Amniotic stem cell (primary cell): ENCODE measurements at places on chromosomes 1 and 21.

GRCh38 chr1:169107603-169108208, 1.2 kb downstream of the ATP1B1 start:
- no peak for DNase-seq

- no peak for DNase-seq
These were observed 38.7 kb upstream of the COL24A1 start for GRCh38 chr1:86195281-86195680.

GRCh38 chr1:59008599-59009347, 224.9 kb upstream of the JUN start:
- no peak for DNase-seq

- no peak for DNase-seq
These were observed 839.9 kb downstream of the KCNT2 start for GRCh38 chr1:195768377-195768776.

- no peak for DNase-seq
These were observed 39.7 kb downstream of the MATN1 start for GRCh38 chr1:30683699-30684098.

DNA sequence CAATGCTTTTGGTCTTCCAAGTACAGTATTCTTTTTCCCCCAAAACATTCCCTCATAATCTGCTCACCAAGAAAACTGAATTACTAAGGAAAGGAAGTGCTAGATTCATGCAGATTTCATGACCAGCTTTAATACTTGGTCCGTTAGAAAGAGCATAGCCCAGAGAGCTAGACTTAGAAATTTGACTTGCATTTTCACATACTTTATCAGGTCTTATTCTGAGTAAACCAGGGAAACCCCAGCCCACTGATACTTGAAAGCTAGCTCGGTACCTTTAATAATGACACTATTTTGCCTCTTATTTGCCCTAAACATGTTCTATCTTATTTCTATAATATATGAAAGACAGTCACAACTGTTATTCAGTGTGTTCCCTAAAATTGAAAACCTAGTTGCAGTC, 204.5 kb downstream of the TTLL7 start:
- DNase-seq, result no peak

- no peak for DNase-seq
These were observed 248.0 kb downstream of the PLPP3 start for GRCh38 chr1:56331207-56331891.

GRCh38 chr1:74334147-74334546, 99.0 kb downstream of the TNNI3K start:
- no peak for DNase-seq

- no peak for DNase-seq
These were observed 9.1 kb downstream of the PRPF38A start for GRCh38 chr1:52413410-52413989.

GRCh38 chr1:165452336-165453130, 7.6 kb upstream of the RXRG start:
- DNase-seq, result no peak

DNA sequence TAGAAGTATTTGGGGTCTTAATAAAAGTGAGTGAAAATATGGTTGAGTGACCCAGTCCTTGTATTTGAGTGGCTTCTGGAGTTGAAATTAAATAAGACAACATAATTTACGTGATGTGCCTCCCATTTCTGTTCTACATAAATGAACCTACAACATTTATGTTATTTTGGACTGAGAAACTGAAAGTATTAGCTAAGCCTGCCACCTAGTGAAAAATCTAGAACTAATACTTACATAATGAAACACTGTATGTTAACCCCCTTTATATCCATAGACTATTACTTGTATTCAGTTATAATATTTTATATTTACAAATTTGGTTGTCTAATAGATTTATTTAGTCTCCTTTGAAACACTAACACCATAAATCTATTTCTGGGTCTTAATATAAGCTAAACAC, 298.9 kb downstream of the KCNT2 start:
- peak; percentile 44 for DNase-seq

DNA sequence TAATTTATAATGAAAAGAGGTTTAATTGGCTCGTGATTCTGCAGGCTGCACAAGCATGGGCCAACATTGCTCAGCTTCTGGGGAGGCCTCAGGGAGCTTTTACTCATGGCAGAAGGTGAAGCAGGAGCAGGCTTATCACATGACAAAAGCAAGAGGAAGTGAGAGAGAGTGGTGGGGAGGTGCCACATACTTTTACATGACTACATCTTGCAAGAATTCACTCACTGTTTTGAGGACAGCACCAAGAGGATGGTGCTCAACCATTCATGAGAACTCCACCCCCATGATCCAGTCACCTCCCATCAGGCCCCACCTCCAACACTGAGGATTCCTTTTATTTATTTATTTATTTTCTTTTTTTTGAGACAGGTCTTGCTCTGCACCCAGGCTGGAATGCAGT, 5.5 kb upstream of the PLEKHM2 start:
- no peak for DNase-seq

- no peak for DNase-seq
These were observed 82.4 kb upstream of the SMYD2 start for GRCh38 chr1:214198571-214198970.
